ENCODE measurements at places on chromosomes 4 and X. TPM values are rescaled to one million over a fixed set of nuclear protein-coding genes. Genes with fewer than 3 reads are reported as not detected.

- DNase-seq, result no peak
Observed at GRCh38 chrX:65696613-65697012, 29.2 kb downstream of the MSN start.

DNA sequence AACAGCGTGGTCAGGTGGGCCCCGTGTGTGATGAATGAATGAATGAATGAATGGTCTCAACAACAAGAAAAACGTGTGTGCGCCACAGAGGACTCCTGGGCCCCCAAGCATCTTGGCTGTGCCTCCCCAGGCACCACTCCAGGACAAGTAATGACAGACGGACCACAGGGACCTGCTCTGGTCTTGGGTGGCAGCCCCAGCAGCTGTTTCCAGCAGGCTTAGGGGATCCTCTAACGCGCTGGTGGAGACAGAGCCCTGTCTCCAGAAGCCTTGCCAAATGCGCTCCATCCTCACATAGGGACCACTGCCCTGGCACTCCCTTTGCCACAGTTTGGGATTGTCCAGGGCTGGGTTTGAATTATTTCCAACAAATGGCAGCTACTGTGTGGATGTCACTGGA lies 39.1 kb downstream of the PSAPL1 start:
- DNase-seq, result no peak

DNA sequence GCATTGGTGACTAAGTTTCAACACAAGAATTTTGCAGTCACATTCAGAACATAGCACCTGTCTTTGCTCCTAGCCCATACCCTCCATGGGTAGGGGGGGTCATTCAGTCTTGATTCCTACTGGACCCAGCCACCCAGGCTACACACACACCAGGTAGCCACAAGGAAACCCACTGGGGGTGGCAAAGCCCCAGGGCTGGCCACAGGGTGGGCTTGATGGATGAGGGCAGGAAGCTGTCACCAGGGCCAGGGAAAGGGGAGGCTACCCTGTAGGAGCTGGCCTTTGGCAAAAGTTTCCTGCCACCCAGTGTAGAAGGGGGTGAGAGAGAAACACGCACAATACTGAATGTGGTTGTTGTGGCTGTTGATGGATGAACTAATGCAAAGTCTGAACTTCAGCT lies 74.5 kb upstream of the NKX1-1 start:
- DNase-seq, result no peak

Gene USP17L29
- not detected for polyA plus RNA-seq
